ENCODE measurements at places on chromosomes 2 and 18. TPM values are rescaled to one million over a fixed set of nuclear protein-coding genes. Genes with fewer than 3 reads are reported as not detected.

CYP26B1 gene
- total RNA-seq, result 3.7 TPM

CACNB4 gene
- 39.1 TPM for total RNA-seq

IL1R1 gene
- 0.74 TPM for total RNA-seq

CHRNA1 gene
- total RNA-seq, result not detected

DPP4 gene
- 5.7 TPM for total RNA-seq

UGT1A4 gene
- not detected for total RNA-seq

ECEL1 gene
- total RNA-seq, result 1.5 TPM

EIF4E2 gene
- total RNA-seq, result 30.5 TPM

AQP12A gene
- not detected for total RNA-seq

NDC80 gene
- 3.4 TPM for total RNA-seq

ALPP gene
- not detected for total RNA-seq

RAB27B gene
- total RNA-seq, result 22.9 TPM

MERTK gene
- total RNA-seq, result 3.7 TPM

PID1 gene
- 32.0 TPM for total RNA-seq

GPR75 gene
- total RNA-seq, result 15.0 TPM

RBM43 gene
- 3.9 TPM for total RNA-seq

BCL2L11 gene
- 5.4 TPM for total RNA-seq

HTR2B gene
- 0.25 TPM for total RNA-seq

FAM124B gene
- 3.7 TPM for total RNA-seq

CRYGA gene
- total RNA-seq, result not detected

CAMKMT gene
- 4.4 TPM for total RNA-seq

C2orf74 gene
- total RNA-seq, result 9.1 TPM

PELI1 gene
- 54.8 TPM for total RNA-seq

ONECUT2 gene
- 1.2 TPM for total RNA-seq

G6PC2 gene
- total RNA-seq, result not detected

LAMA1 gene
- total RNA-seq, result 12.8 TPM

RUFY4 gene
- total RNA-seq, result not detected

MARS2 gene
- total RNA-seq, result 7.4 TPM

NCKAP1 gene
- 163 TPM for total RNA-seq
